ENCODE measurements at places on chromosomes 16 and 17. TPM values are rescaled to one million over a fixed set of nuclear protein-coding genes. Genes with fewer than 3 reads are reported as not detected.

The WFDC1 gene
- total RNA-seq, result 0.14 TPM

The UMOD gene
- total RNA-seq, result not detected

DNA sequence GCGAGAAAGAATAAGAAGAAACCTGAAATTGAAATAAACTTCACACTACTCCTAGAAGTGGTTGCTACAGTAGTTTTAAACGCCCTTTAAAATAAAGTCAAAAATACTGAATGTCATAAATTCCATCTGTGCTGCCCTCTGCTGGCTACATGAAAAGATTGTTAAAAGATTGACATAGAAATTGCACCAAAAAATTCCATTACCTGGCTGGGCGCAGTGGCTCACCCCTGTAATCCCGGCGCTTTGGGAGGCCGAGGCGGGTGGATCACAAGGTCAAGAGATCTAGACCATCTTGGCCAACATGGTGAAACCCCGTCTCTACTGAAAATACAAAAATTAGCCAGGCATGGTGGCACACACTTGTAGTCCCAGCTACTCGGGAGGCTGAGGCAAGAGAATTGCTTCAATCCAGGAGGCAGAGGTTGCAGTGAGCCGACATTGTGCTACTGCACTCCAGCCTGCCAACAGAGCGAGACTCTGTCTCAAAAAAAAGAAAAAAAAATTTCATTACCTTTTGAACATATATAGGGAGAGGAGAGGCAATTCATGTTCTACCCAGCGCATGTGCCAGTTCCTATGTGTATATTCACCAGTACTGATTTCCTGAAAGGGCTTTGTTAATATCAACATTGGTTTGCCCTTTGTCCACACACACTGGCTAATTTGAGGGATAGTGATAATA is 36.5 kb downstream of the CYTH1 start:
- no peak overlapping the region for H3K4me3 ChIP-seq
- H3K36me3 ChIP-seq, result no peaks in the 10 kb centered on the region
- DNase-seq, result peak; percentile 29
- peaks cover 16% of the 10 kb centered on the region for H3K4me1 ChIP-seq
- H3K27me3 ChIP-seq, result no peaks in the 10 kb centered on the region
- H3K27ac ChIP-seq, result no peak overlapping the region

GRCh38 chr17:6713130-6713917 is at the start of gene SLC13A5:
Gene SLC13A5 (minus strand): TSS chr17:6713369. CDS start chr17:6713333, 36 bp downstream.
- H3K4me3 ChIP-seq, result peak within 1 kb of the TSS; percentile 85
- peaks cover 19% of the 10 kb centered on the region for H3K4me1 ChIP-seq
- H3K27ac ChIP-seq, result no peak within 1 kb of the TSS
- peak; percentile 67 for DNase-seq
- no peaks in the 10 kb centered on the region for H3K36me3 ChIP-seq
- H3K27me3 ChIP-seq, result peaks cover 78% of the 10 kb centered on the region

GRCh38 chr17:35088356-35088880 is 24.9 kb upstream of the RFFL start:
- peaks cover 3% of the 10 kb centered on the region for H3K27me3 ChIP-seq
- H3K27ac ChIP-seq, result peak overlapping the region; percentile 84
- H3K36me3 ChIP-seq, result no peaks in the 10 kb centered on the region
- DNase-seq, result peak; percentile 29
- peak overlapping the region; percentile 90 for H3K4me3 ChIP-seq

GRCh38 chr17:76947771-76948170 is 79.6 kb downstream of the MGAT5B start:
- H3K27me3 ChIP-seq, result no peaks in the 10 kb centered on the region
- H3K4me1 ChIP-seq, result no peaks in the 10 kb centered on the region
- no peaks in the 10 kb centered on the region for H3K36me3 ChIP-seq
- no peak overlapping the region for H3K4me3 ChIP-seq
- DNase-seq, result no peak
- no peak overlapping the region for H3K27ac ChIP-seq

All from neural crest cell (in vitro differentiated cells).